Femur (tissue), 1 donor: ENCODE measurements at places on chromosomes 5 and 9.

DNA sequence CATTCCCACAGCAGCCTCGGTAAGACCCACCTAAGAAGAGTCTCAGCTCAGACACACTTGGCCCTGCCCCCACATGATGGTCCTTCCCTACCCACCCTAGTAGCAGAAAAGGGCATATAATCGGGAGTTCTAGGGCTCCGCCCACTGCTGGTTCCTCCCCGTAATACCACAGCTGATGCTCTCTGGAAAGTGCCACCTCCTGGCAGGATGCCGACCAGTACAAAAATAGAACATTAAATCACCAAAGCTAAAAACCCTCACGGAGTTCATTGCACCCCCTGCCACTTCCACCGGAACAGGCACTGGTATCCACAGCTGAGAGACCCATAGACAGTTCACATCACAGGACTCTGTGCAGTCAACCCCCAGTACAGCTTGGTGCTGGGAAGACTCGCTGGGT, 271.3 kb downstream of the KIAA0825 start:
- DNase-seq, result no peak

GRCh38 chr9:121498150-121498486, 1.5 kb downstream of the GGTA1 start:
- peak; percentile 77 for DNase-seq

DNA sequence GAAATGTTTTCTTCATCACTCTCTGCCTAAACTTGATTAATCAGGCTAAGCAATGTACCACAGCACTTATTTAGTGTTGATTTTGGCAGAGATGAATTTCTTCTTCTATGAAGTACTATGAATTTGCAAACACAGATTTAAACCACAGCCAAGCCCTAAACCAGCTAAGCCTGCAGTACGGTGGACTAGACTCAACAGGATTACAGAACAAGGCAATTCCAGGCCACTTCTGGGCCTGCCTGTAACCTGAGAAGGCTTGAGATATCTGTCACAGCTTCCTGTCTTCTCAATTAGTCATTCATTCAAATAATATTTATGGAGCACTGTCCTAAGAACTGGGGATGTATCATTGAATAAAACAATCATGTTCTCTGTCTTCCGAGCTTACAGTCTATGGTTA, 32.4 kb upstream of the CAST start:
- DNase-seq, result no peak

DNA sequence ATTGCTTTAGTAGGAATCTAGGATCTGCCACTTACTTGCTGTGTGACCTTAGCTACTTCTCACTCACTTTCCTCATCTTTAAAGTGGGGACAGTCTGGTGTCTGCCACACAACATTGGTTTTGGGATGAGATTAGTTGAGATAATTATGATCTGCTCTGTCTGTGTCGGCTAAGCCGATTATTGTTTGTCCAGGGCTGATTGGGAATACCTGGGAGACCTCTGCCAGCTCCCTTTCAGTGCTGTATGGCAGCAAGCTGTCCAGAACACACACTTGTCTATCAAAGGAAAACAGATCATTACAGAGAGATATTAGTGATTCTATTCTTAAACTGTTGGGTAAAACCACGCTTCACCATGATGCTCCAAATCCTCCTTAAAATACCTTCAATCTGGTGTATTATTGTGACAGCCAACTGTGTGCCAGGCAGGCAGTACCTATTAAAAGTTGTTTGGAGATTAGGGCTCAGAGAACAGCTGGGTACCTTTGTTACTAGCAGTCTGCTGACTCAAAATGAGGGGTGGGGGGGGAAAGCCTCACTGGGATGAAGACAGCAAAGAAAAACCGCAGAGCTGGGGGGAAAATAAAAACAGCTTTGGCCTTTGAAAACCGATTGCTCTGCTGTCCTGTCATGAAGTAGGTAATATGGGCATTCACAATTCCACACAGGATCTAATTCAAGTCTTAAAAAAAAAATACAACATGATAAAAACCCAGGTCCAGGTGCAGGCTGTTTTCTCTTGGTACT, 458.4 kb upstream of the C9orf72 start:
- no peak for DNase-seq

DNA sequence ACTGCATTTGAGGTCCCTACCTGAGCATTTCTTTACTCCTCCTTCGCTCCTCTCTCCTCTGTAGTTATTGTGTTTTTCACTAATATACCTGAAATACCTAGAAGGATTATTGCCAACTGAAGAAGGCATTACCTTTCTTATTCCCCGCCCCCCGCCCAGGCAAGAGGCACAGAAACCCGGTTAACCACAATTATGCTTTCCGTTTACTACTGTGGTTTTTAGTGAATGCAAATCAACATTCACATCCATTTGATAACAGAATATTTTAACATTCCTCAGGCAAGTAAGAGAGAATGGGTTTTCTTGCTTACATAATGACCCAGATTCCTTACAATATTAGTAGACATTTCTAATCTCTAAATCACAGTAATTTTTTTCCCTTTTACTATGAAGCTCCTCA, 136.9 kb downstream of the PCSK5 start:
- no peak for DNase-seq

- DNase-seq, result no peak
These were observed 174.2 kb upstream of the TBC1D2 start for GRCh38 chr9:98429613-98430012.

GRCh38 chr9:129405089-129405826, 215.6 kb downstream of the C9orf50 start:
- no peak for DNase-seq

DNA sequence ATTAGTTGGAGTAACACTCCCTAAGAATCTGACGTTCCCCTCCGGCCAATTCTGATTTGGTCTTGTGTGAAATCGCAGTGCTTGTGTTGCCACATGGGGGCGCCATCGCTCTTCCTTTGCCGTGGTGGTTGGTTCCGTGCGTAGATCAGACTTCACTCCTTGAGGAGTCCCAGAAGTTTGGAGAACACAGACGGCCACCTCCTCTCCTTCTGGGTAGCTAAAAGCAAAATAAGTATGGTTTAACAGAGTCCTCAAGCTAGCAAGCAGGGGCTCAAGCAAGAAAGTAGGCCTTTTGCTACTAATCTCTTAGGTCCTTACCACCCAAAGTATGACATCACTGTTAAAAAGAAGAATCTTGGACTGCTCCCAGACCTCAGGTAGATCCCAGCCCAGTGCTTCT, 59.5 kb downstream of the HSPA4 start:
- DNase-seq, result peak; percentile 91

DNA sequence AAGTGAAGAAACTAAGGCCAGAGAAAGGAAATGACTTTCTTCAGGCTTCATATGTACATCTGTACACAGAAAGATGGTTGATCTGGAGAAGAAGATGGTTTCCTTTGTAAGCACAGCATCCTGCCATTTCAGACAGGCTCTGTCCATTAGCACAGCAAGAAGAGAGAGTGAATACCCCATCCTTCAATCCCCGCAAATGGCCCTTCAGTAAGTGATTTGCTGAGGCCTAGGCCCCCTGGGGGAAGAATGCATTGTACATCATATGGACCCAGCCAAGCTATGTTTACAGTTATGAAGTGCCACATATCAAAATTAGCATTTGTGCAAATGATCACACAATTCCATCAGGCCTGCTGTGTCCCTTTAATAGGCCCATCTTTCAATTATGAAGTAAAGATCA, 657.4 kb downstream of the BRINP1 start:
- no peak for DNase-seq

DNA sequence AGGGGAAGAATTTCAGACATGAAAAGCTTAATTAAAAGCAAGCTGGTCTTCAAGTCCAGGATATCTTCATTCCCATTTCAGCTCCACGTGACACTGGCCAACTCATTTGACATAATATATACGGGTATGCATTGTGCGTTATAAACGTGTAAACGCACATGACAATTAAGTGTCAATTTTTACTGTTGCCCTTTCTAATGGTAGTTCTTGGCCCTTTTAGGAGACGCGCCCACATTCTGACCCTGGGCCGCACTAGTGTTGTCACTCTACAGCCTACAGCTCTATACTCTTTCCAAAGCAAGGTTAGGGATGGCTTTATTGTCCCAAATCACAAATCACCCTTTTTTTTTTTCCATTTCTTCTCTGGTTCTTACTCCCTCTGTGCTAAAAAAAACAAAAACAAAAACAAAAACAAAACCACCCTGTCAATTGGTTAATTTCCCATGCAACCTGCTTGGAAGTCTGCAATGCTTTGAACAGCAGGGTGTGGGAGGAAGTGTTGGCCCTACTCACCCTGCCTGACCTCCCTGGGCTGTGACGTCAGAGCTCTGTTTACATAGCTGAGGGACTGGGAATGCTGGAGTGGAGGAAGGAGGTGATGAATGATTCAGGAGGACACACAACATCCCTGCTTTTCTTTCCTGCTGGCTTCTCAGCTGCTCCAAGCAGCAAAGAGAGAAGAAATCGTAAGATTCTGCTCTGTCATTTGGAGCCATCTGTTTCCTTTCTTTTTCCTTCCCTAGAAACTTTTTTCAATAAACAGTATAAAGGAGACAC, 19.3 kb downstream of the RFK start:
- DNase-seq, result peak; percentile 47

GRCh38 chr5:173155912-173156311, 11.6 kb downstream of the BNIP1 start:
- DNase-seq, result peak; percentile 41

GRCh38 chr9:123401879-123402513, 46.0 kb downstream of the CRB2 start:
- DNase-seq, result peak; percentile 55

- DNase-seq, result no peak
These were observed 46.2 kb downstream of the TSPAN17 start for GRCh38 chr5:176693477-176693851.

DNA sequence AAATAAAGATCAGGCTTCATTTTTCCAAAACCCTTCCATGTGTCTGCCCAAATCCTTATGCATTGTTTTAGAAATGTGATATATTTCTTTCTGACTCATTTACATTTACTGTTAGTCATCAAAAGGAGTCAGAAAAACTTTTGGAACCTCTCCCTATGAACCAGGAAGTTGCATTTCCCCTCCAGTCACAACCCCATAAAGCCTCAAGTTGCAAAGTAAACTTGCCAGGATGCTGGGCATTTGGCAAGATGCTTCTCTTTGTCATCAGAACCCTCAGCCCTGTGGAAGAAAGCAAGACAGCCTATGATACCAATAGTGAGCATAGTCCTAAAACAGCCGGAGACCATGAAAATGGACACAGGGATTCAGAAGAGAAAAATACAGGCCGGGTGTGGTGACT, 84.2 kb downstream of the MUSK start:
- DNase-seq, result no peak
